ENCODE measurements at places on chromosomes 1 and 21. TPM values are rescaled to one million over a fixed set of nuclear protein-coding genes. Genes with fewer than 3 reads are reported as not detected.

EVA1C gene
- total RNA-seq, result 8.8 TPM

CTTNBP2NL gene
- total RNA-seq, result 9.5 TPM

CACNA1S gene
- total RNA-seq, result not detected

LENEP gene
- not detected for total RNA-seq

SEMA6C gene
- total RNA-seq, result 0.38 TPM

SNX7 gene
- total RNA-seq, result 19.0 TPM

OR2T11 gene
- total RNA-seq, result not detected

HPCA gene
- total RNA-seq, result not detected

GRCh38 chr1:170580636-170581440, 48.9 kb downstream of the GORAB start:
- DNase-seq, result no peak

GRCh38 chr21:31873696-31874599, 1.1 kb downstream of the HUNK start:
- no peak for DNase-seq

GRCh38 chr1:153535242-153536011, at the start of gene S100A6:
Gene S100A6, minus strand, starts transcription at chr1:153535991. Its CDS starts 652 bp downstream, at chr1:153535339.
- no peak for DNase-seq

GRCh38 chr1:29172415-29172939, 9.2 kb downstream of the SRSF4 start:
- no peak for DNase-seq

- no peak for DNase-seq
Measured at GRCh38 chr1:33902486-33903209, 38.8 kb downstream of the HMGB4 start.

DNA sequence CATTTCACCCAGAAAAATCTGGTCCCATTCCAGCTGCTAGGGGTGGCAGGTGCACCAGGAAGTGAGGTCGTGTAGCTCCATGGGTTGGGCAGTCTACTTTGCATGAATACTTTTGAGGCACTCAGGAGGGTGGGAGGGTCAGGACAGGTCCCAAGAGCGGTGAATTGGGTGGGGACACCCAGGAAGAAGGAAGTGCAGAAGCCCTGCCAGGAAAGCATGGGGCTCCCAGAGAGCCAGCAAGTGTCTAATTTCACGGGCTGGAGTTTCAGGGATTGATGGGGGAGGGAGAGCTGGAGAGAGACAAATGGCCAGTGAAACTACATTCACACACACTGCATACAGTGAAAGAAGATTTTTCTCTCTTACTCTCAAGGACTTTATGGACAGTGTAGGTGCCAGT, 137.8 kb downstream of the GALNT2 start:
- DNase-seq, result no peak

DNA sequence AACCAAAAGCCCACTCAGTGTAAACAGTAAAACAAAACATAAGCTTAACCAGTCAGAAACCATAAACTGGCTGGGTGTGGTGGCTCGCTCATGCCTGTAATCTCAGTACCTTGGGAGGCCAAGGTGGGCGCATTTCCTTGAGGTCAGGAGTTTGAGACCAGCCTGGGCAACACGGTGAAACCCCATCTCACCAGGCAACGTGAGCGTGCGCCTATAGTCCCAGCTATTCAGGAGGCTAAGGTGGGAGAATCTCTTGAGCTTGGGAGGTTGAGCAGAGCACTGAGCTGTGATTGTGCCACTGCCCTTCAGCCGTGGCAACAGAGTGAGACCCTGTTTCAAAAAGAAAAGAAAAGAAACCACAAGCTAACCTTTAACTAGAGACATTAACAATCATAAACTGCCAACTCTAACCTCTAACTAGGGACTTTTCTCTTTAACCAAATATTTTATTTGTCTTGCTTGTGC, 13.1 kb upstream of the PRRC2C start:
- no peak for DNase-seq

DNA sequence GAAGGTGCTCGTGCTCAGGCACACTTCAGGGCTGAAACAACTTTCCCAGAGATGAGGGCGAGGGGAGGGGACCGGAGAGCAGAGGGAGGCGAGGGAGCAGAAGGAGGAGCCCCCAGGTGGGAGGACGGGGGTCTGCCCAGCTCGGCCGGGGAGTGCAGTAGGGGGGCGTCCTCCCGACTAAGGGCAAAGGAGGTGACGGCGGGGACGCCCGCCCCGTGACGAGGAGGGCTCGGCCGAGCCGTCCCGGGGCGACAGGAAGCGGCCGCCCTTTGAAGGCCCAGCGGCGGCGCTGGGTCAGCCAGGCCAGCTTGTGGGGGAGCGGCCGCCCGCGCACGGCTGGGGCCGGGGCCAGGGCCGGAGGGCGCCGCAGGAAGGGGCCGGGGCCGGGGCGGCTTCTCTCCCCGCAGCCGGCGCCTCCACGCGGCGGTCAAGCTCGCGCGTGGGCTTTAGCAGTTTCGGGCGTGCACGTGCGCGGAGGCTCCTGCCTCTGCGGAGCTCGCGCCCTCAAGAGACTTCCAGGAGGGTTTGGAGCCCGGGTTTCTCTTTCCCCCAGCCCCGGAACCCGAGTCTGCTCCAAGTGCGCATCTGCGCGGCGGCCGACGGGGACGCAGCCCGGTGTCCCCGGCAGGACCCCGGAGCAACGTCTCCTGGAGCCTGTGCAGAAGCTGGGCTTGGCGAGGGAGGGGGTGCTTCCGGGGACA, 100.8 kb upstream of the SLC45A1 start:
- no peak for DNase-seq

GRCh38 chr1:153869486-153869885, 53.3 kb downstream of the GATAD2B start:
- peak; percentile 46 for DNase-seq

DNA sequence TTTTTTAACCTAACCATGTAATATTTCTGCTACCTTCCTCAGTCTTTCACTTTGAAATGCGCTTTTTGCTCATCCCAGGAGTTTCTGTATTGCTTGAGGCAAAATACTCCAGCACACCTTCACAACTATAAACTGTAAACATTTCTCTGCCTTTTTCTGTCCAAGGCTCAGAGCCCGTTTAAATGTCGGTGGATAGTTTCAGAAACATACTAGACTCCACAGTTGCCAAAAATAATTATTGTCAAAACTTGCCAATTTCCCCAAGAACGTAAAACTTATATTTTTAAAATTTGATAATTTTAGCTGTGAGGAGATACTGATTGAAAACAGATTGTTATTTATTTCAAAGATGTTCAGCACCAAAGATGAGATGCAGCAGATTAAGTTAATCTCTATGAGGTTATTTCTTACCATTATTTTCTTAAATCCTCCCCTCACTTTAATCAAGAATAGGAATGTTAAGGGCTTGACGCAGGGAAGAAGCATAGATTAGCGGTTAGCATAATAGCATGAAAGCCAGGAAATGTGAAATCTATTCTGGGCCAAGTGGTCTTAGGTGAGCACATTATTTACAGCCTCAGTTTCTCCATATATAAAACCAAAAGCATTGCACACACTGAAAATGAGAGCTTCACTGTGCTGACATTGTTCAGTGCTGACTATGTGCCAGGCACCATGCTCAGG, 91.5 kb upstream of the ESRRG start:
- no peak for DNase-seq

GRCh38 chr1:156423422-156424352, 54.7 kb downstream of the RHBG start:
- no peak for DNase-seq

Data from bronchial epithelial cell (primary cell).